M059J (cell line): ENCODE measurements at places on chromosomes 3 and 15. TPM values are rescaled to one million over a fixed set of nuclear protein-coding genes. Genes with fewer than 3 reads are reported as not detected.
A peak's percentile ranks its signal among the peaks of the same experiment; 100 is the strongest.

DNA sequence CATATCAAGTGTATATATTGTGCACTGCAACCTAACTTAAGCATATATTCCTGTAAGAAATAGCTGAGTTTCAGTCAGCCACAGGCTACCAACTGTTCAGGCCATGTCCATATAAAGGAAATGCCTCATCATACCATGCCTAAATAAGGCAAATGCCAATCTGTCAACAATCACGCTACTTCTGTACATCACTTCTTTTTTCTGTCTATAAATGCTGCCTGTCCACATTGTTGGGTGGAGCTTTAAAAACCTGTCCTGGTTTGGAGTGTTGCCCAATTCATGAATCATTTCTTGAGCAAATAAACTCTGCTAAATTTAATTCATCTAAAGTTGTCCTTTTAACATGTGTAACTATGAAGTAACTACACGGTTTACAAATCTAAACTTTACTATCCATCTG lies 1091.9 kb downstream of the NSUN3 start:
- DNase-seq = peak; percentile 57

DNA sequence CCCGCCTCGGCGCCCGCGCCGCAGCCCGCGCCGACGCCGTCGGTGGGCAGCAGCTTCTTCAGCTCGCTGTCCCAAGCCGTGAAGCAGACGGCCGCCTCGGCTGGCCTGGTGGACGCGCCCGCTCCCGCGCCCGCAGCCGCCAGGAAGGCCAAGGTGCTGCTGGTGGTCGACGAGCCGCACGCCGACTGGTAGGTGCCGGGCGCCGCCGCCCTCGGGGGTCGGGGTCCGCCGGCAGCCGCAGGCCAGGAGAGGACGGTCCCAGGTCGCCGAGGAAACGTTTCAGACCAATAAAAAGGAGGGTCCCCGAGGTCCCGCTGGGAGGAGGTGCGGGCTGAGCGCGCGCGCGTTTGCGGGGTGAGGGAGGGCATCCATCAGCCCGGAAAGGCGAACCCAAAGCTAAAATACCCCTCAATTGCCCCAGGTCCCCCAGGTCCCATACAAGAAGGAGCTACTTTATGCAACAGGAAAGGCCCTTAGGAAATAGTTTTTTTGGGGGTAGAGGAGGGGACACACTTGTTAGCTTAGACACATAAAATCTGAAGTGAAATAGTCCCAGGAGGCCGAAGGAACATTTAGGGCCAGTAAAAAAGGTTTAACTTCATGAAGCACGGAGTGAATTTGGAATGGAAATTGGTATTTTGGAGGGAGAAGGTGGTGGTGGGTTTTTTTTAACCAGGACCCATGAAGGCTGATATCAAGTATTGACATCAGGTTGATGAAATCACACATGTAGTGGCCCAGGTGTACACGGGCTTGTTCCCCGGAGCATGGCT lies 739 bp downstream of the SYN2 start:
- DNase-seq = no peak

DNA sequence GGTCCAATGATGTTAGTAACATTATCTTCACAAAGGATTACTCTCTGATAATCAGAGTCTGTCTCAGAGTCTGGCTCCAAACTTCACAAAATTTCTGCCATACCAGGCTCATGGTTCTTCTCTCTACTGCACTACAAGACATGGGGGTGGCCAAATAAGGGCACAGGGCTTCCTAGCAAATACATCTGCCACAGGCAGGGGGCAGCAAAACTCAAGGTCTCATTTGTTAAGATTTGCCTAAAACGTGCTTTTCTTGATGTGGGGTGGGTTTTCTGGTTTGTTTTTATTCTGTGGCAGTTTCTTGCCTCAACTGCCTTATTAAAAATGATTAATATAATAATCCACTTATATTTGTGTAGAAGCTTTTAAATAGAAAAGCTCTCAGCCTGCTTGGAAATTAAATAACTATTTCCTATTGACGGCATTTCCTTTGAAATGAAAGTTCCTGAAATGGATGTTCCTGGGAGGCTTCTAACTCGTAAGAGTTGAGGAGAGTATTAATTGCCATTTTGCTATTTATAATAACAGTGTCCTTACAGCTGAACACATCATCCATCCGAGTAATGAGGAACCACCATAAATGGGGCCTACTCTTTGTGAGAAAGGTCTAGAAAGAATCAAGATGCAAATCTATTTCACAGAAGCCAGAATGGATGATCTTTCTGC lies 53.8 kb downstream of the SST start:
- peak; percentile 63 for DNase-seq

DNA sequence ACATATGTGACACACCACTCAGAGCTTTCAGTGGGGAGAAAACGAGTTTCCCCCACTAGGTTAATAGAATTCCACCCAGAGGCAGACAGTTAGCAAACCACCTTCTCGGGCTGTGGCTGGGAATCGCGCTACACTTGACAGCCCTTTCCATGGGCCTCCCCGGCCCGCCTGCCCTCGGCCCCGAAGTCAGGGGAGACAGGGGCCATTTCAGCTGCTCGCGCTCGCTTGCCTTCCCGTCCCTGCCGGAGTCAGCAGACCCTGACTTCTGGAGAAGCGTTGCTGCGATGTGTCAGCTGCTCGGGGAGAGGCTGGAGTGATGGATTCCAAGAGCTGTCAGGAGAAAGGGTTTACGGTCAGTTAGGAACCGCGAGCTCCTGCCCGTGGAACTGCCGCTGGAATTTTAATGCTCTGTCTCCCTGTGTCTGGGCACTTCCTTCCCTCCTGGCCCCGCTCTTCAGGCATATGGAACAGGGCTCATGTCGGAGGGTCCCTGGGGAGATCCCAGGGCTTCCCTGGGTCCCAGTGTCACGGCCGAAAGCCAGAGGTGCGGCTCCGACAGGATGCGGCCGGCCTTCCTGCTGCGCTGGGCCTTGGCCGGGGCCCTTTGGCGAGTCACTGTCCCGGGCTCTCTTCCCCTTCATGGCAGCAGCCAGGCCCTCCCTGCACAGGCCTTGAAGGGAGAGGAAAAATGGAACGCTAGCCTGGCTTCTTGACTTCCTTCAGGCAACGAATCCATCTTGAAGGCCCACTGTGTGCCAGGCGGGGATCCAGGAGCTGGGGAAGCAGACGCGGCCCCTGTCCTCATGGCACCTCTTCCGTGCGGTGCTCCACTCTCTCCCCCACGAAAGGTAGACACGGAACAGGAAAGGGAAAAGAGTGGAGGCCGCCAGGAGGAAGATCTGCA lies 38.4 kb upstream of the VPS8 start:
- DNase-seq = no peak

GRCh38 chr15:101466188-101466587 lies 23.3 kb downstream of the PCSK6 start:
- no peak for DNase-seq

- no peak for DNase-seq
Measured at GRCh38 chr3:124877674-124878073, 9.5 kb downstream of the ITGB5 start.

Gene MEIS2
- 27.7 and 32.9 TPM in 2 replicates for total RNA-seq

DNA sequence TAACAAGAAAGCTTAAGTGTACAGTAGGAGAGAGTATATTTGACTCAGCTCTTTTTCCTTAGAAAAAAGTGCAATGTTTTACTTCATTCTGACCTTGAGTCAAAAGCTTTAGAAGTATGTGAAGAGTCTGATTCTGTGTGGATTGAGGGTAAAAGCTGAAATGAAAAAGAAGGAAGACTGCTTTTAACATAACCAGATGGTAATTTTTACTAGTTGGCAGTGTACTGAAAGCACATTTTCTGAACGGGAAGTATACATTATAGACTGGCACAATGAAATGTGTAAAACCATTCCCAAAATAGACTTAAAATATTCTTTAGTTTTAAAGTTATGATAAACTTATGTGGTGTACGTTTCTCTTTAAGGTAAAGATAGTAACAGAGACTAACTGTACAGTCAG lies 197.8 kb upstream of the ZNF717 start:
- no peak for DNase-seq

GRCh38 chr3:41307065-41307464 lies 107.8 kb downstream of the CTNNB1 start:
- no peak for DNase-seq

DNA sequence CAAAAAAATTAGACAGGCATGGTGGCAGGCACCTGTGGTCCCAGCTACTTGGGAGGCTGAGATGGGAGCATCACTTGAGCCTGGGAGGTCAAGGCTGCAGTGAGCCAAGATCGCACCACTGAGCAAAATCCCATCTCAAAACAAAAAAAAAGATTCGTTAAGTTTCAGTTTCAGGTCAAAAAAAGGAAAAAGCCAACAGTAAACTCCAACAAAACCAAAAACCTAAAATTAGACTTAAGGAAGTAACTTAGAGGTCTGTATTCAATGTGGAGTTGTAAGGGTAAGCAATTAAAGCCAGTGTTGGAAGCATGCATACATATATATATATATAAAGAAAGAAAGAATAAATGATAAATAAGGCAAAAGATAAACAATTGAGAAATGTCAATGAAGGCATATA lies 11.8 kb downstream of the KPNA1 start:
- DNase-seq = no peak

GRCh38 chr3:29195056-29195455 lies 85.8 kb upstream of the RBMS3 start:
- peak; percentile 62 for DNase-seq

GRCh38 chr15:89368566-89369223 lies 34.1 kb upstream of the POLG start:
- no peak for DNase-seq

DNA sequence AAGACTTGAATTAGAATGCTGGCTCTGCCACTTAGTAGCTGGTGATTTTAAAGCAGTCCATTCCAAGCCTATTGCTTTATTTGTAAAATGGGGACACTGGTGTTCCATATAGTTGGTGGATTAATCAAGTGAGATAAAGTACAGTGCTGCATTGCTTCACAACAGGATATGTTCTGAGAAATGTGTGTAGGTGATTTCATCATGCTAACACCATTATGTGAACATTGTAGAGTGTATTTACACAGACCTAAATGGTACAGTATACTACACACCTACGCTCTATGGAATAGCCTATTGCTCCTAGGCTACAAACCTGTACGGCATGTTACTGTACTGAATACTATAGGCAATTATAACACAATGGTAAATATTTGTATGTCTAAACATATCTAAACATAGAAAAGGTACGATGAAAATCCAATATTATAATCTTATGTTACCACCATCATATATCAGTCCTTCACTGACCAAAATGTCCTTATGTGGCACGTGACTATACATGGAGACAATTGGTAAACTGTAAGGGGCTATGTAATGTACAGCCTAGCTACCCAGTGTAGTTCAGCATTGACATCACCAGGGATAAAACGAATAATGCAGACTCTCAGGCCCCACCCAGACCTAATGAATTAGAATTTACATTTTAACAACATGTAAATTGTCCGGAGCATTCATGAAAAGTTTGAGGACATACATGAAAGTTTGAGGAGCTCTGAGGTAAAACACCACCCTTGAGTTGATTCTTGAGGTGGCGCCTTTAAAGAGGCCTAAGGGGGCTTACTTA lies 121.4 kb upstream of the BFSP2 start:
- no peak for DNase-seq

Gene FETUB
- total RNA-seq = not detected in 2 replicates

DNA sequence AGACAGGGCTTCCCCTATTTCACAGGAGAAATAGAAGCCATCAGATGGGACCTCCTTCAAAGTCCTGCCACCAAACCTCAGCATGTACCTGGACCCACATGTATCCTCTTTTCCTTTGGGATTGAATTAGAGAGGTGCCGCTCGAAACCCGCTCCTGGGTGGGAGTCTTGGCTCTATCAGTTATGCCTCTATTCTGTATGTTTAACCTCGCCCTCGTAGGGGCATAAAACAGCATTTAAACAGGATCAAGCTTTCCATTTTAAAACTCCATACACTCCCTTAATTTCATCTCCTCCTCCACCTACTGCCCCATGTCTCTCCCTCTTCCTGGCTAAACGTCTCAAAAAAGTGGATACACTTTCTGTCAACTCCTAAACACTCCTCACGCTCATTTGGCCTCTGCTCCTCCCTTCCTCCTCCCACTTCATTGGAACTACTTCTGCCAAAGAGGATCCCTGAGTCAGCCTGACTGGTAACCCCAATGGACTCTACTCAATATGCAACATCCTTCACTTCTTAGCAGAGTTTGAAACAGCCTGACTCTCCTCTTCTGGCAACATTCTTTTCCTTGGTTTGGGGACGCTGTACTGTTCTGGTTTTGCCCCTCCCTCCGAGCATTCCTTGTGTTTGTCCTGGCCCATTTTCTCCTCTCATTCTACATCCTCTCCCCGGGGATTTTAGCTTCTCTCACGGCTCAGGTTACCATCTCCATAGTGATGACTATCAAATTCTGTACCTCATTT lies 23.0 kb upstream of the MUC20 start:
- peak; percentile 92 for DNase-seq

Gene C3orf22
- total RNA-seq = not detected in 2 replicates

DNA sequence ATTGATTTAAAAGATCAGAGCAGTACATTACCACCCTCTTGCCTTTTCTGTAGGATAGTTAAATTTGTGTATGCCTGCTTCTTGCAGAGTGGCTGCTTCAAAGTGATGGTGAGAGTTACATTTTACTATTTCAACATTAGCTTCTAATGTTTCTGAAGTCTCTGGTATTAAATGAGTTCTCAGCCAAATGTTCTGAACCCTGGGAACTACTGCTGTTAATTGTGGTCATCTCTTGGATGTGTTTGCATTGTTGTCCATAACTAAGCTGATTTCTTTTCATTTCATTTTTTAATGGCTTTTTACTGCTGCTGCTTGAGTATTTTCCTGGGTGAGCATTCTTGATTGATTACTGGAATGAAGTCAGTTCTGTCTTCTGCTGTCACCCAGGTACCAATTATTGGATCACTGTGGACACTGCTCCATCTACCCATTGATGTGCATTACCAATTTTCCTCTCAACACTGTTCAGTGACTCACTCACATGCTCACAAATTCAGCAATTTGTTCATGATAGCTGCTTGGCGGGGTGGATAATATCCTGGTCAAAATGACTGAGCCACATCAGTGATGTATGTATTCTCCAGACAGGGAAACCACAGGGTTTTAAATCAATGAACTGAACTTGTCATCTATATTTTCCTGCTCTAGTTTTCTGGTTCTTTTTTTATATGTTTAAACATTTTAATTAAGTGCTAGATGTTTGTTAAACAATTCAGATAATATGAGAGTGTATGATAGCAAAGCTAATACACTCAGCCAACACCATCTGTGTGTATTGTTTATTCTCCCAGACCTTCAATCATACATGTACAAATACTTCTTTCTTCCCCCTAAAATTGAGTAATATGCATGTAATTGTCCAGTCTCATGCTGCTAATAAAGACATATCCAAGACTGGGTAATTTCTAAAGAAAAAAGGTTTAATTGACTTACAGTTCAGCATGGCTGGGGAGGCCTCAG lies 587.6 kb downstream of the RSL24D1 start:
- DNase-seq = no peak

DNA sequence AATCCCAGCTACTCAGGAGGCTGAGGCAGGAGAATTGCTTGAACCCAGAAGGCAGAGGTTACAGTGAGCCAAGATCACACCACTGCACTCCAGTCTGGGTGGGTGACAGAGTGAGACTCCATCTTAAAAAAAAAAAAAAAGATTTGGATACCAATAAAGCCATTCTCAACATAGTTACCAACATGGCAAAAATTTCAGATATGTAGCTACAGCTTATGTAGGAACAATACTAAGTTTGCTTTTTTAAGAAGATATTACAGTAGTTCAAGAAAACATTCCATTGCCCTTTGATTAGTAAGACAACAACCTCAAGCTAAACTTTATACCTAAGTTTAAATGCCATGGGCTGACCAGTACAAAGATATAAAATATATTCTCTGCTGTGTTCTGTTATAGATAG lies 34.4 kb downstream of the ZNF106 start:
- DNase-seq = no peak

Gene NT5DC2
- total RNA-seq = 36.5 and 50.0 TPM in 2 replicates

Gene SH2D7
- not detected in 2 replicates for total RNA-seq

- no peak for DNase-seq
Measured at GRCh38 chr15:98077186-98077585, 116.7 kb downstream of the ARRDC4 start.
